Mammary epithelial cell (primary cell): ENCODE measurements at places on chromosomes 3 and 15.

DNA sequence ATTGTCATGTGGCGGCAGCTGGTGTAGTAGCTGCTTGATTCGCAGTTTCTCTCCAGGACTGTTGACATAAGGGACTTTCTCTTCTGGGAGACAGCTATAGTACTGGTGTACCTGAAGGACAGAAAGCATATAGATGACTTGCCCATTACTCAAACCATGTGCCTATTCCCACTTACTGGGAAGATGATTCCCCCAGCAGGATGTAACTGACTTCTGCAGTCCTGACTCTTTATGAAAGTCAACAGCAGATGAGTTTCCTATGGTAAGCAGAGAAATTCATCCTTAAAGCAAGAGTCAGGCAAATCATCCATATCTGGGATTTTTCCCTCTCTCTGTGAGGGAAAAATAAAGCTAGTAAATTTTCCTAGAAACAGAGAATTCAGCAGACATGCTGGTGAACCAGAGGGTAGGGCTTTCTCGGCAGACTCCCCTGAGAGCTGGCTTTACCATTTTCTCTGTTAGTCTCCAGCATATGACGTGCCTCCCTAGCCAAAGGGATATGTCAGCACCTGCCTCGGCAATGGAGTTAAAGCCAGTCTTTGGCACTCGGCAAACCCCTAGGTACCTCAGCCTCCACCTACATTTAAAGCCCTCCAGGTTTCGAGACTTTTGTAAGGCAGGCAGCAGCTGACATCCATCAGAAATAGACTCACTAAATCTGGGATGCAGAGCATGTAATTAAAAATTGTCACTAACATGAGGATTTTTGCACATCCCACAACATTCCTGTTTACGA lies 62.1 kb downstream of the PRICKLE2 start:
- DNase-seq, result peak; percentile 67

GRCh38 chr3:24526640-24527212 lies 32.1 kb upstream of the THRB start:
- DNase-seq, result no peak

DNA sequence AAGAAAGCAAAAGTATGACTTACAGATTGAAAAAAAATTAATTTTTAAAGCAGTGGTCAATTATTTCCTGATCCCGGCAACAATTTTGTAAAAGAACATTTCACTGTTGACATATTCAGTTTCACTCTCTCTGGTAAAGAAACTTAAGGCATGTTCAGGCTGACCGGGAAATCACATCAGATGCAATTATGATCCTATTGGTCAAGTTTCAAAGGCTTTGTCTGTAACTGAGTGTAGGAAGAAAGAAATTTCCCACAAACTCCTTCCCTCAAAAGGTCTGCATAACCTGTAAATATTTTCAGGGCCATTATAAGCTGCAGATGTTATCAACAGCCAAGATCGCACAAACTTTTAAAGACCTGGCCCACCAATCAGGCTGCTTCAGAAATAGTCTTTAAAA lies 205.4 kb upstream of the IGF1R start:
- DNase-seq, result peak; percentile 18

DNA sequence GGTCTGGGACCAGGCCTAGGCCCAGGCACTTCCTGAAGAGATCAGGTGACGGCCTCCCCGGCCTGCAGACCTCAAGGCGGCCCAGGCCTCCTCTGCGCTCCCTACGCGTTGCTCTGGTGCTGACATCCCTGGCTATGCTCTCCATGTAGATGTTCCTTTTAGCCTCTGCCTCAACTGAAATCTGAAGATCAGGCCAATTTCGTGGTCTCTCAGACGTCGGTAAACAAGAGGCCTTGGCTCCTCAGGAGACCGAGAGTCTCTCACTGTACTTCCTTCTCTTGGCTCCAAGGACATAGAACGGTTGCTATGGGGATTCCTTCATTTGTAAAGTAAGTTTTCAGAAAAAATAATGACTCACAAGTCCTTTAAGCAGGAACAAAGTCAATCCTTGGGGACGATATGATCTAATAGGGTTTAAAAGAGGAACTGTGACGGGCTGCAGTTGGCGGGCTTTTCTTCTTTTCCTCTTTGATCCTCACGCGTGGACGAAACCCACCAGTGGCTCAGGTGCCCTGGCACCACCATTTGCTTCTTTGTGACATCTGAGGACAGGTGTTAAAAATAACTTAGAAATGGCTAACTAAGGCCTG lies 55.6 kb upstream of the CGNL1 start:
- no peak for DNase-seq

- DNase-seq, result no peak
Observed at GRCh38 chr3:16665282-16665741, 60.1 kb upstream of the DAZL start.

- DNase-seq, result no peak
Observed at GRCh38 chr3:187902041-187902471, 156.8 kb upstream of the BCL6 start.
